NB4 (cell line): ENCODE measurements at places on chromosomes 7 and 10.
A peak's percentile ranks its signal among the peaks of the same experiment; 100 is the strongest.

GRCh38 chr10:70478191-70479164, at the start of gene PALD1:
TSS of gene PALD1 (plus strand) at chr10:70478767. CDS start at chr10:70525952, 47,185 bp downstream.
- DNase-seq, result peak; percentile 92

- no peak for DNase-seq
Observed at GRCh38 chr10:86931872-86932271, 25.5 kb downstream of the MMRN2 start.

GRCh38 chr7:3520206-3520605, 219.2 kb downstream of the SDK1 start:
- DNase-seq, result no peak

DNA sequence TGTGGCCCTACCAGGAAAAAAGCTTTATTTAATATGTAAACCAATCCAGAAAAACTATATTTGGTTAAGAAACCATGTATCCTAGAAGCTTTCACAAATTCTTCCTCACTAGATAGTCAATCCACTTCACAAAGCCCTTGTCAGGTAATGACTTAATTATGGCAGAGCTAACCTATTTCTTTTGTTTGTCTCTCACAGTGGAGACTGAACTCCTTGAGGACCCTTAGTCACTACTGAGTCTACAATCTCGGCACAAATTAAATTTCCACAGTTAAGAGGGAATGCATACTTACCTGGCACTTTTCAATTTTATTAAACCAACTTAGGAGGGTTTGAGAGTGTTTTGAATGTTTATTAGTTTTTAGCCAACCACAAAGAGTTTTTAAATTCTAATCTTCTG, 23.0 kb downstream of the WAPL start:
- no peak for DNase-seq

DNA sequence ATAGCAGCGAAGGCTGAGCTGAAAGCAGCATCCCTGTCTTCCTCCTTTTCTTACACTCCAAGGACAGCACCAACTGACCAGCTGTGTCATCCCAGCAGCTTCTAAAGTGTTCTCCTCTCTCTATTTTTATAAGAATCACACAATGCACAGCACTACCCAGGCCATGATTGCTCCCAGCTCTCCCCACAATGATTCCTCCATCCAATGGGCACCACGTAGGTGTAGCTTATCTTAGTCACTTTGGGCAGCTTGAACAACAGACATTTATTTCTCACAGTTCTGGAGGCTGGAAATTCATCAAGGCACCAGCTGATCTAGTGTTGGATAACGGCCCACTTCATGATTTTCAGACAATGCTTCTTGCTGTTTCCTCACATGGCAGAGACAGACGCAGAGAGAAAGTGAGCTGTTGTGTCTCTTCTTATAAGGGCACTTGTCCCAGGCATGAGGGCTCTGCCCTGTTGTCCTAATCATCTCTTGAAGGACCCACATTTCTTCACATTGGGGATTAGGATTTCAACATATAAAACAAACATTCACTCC, 92.0 kb upstream of the CDC14C start:
- no peak for DNase-seq

GRCh38 chr7:99033765-99034164, 110.1 kb downstream of the SMURF1 start:
- no peak for DNase-seq

GRCh38 chr10:52488606-52489485, 174.8 kb downstream of the DKK1 start:
- DNase-seq, result peak; percentile 32

DNA sequence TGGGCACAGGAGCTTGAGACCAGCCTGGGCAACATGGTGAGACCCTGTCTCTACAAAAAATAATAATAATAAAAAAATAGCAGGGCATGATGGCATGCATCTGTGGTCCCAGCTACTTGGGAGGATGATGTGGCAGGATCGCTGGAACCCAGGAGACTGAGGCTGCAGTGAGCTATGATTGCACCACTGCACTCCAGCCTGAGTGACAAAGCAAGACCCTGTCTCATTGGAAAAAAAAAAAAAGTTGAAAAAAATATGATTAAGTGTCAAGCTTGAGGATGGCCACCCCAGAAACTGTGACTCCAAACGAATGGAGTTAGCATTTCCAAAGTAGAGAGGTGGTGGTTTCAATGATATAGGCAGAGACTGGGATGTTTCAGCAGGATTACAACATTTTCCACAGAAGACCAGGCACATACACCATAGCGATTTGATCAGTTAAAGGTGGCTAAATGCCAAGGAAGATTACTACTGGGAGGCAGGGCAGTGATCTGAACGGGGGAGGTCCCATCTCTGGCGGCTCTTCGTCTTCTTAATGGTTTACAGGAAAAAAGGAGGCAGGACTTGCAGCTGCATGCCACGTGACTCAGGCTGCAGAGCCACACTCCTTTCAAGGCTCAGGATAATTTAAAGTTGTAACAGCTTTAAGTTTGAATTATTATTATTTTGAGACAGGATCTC, 250.6 kb upstream of the GALNT17 start:
- DNase-seq, result no peak

GRCh38 chr10:128125416-128125943, 743 bp downstream of the MKI67 start:
- peak; percentile 44 for DNase-seq

DNA sequence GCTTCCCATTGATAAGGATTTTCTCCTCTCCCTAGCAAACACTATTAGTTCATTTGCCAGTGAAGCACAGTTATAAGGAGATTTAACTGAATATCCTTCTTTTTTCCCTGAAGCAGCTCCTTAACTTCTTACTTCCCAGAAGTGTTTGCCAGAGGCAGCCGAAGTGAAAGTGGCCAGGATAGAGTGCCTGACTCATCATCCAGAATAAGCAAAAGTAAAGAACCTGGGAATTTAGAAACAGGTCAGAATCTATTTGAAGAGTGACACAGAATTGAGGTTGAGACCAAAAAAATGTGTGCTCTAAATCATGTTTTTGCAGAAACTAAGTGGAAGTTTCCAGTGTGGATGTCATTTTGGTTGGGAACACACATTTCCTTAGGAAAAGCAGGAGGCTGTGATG, 249.6 kb upstream of the VWC2 start:
- DNase-seq, result no peak

DNA sequence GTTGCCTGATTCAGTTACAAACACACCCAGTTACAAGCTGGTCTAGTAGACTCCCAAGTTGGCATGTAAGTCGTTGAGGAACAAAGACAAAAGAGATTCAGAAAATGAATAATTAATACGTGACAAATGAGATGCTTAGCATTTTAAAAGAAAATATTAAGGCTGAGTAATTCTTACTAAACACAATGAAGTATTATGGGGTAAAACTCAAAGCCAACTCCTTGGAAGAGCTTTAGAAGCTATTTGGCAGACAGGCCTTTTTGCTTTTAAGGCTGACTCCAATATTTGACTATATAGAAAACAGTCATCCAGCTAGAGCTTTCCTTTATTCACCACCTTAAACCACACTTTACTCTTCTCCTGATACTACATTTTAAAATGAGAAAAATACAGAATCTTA, 5.4 kb downstream of the TRDMT1 start:
- no peak for DNase-seq

- DNase-seq, result no peak
Observed at GRCh38 chr10:52479567-52479966, 165.5 kb downstream of the DKK1 start.

DNA sequence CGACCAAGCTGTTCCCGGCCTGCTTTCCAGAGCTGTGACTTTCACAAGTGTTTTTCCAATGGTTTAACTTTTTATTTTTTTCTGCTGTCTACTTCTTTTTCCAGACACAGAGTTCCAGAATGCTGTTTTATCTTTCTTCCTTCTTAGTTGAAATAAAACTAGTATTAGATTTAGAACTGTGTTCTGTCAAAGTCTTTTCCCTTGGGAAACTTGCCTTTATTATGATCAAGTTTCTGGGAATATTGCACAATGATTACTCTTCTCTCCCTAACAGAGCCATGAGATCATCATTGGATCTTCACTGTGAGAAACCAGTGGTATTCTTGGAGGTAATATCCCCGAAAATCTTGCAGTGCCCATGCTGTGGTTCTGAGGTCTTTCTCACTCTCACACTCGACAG, 104.9 kb upstream of the KCND2 start:
- DNase-seq, result no peak

- no peak for DNase-seq
Observed at GRCh38 chr7:29806995-29807841, 910 bp downstream of the WIPF3 start.

DNA sequence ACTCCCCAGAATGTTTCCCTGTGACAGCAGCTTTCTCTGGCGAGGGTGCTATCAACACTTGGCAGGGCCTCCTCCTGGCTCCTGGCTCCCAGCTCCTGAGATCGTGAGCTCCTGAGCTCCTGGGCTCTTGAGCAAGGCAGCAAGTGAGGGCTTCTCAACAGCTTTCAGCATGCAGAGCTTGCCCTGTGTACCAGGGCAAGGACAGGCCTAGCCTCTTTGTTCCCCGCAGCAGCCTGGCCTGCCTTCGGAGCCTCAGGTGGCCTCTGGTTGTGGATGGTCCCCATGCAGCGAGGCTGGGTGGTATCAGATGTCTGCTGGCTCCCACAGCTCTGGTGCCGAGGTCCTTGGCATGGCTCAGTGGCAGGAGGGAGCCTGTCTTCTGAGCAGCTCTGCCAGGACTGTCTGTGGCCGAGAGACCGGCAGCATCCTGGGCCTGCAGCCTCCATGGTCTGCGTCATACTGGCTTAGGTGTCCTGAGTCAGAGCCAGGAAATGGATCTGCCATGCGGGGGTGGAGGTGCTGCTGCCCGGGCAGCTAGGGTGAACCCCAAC, 44.2 kb downstream of the ZMIZ1 start:
- no peak for DNase-seq

DNA sequence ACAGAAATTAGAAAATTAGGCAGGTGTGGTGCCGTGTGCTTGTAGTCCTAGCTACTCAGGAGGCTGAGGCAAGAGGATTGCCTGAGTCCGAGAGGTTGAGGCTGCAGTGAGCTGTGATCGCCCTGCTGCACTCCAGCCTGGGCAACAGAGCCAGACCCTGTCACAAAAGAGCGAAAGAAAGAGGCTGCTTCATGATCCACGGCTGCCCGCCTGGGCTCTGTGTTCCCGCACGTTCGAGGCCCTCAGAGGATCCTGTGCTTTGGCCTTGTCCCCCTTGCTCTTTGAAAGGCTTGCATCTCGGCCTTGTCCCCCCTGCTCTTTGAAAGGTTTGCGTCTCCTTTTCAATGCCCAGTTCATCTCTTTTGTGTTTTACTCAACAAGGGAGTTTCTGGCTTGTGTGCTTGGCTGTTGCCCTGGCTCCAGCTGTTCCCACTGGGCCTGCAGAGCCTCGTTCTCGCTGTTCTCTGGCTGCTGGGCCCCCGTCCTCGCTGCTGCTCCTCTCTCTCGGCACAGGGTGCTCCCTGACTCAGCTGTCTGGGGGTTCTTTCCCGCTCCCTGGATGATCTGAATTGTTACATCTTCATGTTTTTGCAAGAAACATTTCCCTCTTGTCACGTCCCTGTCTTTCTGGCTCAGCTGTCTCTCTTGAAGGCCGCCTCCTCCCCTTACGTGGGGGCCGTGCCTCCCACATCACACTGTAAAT, 45.1 kb upstream of the INPP5A start:
- DNase-seq, result no peak

DNA sequence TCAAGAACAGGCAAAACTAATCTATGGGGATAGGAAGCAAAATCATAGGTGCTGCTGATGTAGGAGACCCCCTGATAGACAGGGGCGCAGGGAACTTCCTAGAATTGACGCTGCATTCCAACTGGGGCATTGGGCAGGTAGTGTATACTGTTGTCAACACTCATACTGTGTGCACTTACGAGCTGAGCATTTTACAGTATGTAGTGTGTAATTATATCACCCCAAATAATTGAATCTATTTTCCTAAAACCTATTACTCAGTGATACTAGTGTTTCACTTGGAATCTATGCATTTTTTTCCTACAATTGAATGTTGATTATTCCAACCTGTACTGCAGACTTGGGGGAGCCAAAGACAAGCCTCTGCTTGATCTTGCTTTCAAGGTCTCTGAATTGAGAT, 207.0 kb upstream of the PRKCQ start:
- DNase-seq, result no peak

GRCh38 chr7:81669476-81670105, 100.3 kb downstream of the HGF start:
- DNase-seq, result no peak

DNA sequence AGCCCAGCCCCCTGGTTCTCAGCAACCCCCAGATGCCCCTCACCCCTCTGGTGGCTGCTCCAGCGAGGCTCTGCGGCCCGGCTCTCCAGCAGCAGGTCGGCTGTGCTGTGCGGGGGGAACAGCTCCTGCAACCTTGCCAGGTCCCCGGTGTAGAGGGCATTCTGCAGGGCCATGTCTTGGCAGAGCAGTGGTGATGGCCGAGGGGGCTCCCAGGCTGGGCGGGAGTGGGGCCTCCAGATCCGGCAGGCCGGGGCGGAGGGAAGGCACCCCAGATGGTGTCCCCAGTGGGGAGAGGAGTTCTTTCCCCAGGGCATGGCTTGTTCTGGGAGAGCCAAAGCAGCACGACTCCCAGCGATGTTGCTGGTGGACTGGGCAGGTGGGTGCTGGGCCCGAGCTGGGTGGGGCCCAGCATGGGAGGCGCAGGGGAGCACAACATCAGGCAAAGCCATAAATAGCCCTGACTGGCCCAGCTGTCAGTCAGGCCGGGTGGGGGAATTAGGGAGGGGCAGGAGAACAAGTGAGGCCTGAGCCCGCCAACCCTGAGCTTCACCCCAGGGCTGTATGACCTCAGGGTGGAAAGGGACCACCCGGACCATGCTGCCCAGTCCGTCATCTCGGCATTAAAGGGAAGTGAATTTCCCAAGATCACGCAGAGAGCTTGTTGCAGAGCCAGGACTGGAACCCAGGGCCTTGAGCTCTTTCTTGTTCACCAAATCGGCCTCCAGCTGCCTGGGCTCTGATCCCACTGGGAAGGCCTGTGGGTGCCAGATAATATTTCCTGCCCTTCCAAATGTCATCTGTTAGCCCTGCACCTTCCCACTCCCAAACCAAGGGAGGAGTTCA, 580 bp upstream of the ASB10 start:
- DNase-seq, result no peak

- DNase-seq, result peak; percentile 49
Observed at GRCh38 chr10:109892117-109892516, 31.2 kb downstream of the XPNPEP1 start.

GRCh38 chr10:97726636-97727178, 10.2 kb upstream of the ZFYVE27 start:
- no peak for DNase-seq

- DNase-seq, result no peak
Observed at GRCh38 chr10:78717200-78717599, 351.6 kb upstream of the ZMIZ1 start.

DNA sequence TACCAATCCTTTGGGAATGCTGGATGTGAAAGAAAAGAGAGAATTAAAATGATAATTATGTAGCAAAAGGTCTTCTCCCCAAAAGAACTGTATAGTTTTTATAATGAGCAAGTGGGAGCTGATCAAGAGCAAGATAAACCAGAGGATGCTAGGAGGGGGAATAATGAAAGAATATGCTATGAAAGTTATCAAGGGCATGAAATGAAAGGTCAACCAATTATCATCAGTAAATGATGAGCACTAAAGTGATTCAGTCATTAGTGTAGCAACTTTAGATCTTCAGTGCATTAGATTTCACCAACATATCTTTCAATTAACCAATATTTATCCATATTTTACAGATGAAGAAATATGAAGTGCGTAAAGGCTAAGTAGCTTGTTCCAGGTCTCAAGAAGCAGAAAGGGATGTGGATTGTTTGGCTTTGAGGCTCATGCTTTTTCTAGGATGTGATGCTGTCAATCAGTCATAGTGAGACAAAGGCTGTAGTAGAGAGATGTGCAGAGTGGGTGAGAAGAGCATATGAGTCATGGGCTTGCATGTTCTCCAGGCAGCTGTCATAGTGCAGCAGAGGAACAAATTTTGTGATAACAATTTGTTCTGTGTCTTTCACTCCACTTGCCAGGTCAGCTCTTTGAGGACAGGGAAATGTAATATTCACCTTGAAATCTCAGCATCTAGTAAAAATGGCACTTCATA, 5.7 kb upstream of the OR2F2 start:
- DNase-seq, result no peak
